Epithelial cell of prostate (primary cell): ENCODE measurements at places on chromosomes 12 and 14.

- DNase-seq = no peak
Observed at GRCh38 chr12:114392909-114393308, 13.0 kb downstream of the TBX5 start.

- no peak for DNase-seq
Observed at GRCh38 chr12:1766110-1766509, 54.3 kb upstream of the LRTM2 start.

DNA sequence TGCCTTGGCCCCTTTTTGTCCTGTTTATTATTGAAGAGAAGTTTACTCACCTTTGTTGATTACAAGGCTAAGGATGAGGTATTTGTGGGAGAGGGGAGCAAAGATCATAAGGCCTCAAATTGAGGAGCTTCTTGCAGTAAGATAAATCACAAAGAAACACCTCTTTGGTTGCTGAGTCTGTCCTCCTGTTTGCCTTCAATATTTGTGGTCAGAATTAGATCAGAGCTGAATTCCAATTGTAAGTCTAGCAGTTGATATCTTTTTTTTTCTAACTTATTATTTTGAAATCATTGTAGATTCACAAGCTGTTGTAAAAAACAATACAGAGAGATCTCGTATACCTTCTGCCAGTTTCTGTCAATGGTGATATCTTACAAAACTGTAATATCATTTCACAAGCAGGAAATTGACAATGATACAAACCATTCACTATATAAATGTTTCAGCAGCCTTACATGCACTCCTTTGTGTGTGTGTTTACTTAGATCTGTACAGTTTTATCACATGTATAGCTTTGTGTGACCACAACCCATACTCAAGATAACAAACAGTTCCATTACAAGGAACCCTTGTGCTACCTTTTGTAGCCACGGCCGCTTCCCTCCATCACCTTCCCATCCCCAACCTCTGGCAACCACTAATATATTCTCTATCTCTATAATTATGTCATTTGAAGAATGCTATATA is 97.4 kb downstream of the KICS2 start:
- no peak for DNase-seq

DNA sequence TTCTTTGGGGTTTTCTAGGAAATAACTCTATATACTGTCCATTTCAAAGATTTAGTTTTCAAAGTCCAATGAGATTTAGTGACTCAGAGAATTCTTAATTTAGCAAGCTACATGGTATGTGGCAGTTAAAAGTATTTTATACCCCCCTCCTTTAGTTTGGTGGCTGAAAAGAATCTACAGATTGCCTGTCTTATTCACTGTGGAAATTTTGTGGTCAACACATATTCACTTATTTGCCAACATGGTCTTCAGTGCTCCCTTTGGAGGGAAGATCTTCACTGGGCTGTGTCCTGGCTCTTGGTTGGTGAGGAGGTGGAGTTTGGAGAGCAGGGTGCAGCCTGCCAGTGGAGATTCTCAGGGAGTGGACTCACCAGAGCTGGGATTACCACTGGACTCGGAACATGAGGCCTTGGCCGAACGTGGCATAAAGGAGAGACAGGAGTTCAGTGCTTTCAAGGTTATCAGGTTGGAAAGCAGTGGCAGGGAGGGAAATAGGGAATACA is 39.8 kb downstream of the SAMD4A start:
- DNase-seq = no peak

DNA sequence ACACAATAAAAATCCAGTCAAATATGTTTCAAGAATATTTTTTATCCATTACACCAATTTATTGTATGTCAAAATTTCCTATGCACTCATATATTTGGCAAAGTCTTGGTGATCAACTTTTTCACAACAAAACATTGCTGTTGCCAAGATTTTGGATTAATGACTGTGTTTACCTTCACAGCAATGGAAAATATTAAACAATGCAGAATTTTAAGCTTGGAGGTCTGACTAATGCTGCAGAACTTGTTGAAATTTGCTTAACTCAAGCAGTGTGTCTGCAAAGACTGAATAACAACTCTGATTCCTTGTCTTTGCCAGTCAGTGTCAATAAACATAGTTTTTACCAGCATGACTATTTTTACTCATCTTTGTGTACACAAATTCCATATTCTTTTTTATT is 336.4 kb downstream of the CCER1 start:
- DNase-seq = peak; percentile 54

- DNase-seq = no peak
Observed at GRCh38 chr14:95134304-95134933, 22.9 kb downstream of the DICER1 start.

DNA sequence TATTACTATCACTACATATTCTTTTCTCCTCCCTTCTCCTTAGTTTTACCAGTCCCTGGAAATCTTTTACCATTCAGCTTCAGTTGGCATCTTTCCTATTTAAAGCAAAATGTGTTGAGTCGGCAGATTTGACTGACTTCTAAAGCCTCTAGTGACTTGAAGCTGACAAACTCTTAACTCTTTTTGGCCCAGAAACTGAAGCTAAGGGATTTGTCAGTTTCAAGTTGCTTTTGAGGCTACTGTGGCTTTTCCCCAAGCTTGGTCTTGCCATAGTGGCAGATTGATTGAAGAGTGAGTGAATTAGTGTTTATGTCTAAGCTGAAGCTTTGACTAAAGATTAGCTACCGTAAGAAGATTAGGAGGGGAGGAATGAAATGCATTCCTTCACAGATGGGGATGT is 104.0 kb downstream of the ETNK1 start:
- DNase-seq = no peak

DNA sequence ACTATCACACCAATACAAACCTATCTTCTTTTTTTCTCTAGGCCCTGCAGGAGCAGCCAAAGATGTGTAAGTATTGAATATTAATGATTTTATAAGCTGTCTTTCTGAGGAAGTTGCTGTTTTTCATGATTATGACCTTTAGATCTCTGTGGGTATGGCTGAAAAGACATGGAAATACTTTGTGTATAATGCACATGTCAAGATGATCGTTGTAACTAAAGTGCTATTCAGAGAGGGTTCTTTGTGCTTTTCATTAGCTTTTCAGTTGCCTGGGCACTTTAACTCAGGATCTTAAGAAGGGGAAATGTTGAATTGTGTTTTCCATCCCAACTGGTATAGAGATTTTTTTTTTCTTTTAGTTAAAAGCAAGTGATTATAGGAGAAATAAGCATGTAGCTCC is 18.1 kb downstream of the C12orf75 start:
- no peak for DNase-seq

DNA sequence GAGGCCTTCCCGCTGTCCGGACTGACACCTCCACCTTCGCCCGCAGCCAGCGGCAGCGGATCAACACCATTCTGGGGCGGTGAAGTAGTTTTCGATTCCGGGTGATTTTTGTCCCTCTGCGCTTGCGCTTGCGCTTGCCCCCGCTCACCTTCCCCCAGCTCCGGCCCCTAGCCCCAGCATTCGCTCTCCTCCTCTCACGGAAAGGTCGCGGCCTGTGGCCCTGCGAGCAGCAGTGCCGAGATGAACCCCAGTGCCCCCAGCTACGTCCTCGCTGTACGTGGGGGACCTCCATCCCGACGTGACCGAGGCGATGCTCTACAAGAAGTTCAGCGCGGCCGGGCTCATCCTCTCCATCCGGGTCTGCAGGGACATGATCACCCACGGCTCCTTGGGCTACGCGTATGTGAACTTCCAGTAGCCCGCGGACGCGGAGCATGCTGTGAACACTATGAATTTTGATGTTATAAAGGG is 22.7 kb upstream of the SRGAP1 start:
- DNase-seq = no peak

DNA sequence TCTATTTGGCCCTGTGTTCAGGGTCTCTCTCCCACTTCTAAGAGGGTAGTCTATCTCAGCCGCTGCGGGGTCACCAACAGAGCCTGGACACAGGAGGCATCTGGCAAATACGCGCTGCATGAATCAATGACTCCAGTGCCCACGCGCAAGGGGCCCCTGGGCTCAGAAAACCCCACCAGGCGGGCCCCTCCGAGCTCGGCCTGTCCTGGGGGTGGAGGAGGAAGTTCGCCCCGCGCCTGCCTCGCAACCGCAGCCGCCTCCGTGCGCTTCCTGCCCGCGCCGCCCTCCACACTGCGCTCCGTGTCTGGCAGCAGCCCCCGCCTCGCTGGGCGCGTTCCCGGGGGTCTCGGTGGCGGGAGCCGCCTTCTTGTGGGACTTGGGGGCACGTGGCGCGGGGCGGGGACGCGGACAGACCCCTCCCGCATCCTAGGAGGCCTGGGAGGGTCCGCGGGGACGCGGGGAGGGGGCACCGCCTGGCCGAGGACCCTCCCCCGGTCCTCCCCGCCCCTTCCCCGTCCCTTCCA is 811 bp upstream of the FBRSL1 start:
- DNase-seq = no peak

DNA sequence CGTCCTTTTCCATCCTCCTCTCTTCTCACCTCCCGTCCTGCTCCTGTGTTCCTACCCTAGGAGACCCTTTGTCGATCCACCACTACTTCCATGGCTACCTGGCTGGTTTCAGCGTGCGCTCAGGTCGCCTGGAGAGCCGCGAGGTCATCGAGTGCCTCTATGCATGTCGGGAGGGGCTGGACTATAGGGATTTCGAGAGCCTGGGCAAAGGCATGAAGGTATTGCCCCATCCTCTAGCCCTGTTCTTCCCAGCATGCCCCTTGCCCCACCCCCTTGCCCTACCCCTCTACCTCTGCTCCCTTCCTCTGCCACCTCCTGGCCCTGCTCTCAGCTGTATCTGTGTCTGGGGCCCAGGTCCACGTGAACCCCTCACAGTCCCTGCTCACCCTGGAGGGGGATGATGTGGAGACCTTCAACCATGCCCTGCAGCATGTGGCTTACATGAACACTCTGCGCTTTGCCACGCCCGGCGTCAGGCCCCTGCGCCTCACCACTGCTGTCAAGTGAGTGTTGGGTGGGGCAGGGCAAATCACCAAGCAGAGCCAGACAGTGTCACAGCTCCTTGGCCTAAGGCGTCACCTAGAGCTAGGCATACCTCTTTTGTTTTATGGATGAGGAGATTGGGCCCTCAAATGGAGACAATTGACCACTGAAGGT is 12.8 kb downstream of the CLSTN3 start:
- no peak for DNase-seq

DNA sequence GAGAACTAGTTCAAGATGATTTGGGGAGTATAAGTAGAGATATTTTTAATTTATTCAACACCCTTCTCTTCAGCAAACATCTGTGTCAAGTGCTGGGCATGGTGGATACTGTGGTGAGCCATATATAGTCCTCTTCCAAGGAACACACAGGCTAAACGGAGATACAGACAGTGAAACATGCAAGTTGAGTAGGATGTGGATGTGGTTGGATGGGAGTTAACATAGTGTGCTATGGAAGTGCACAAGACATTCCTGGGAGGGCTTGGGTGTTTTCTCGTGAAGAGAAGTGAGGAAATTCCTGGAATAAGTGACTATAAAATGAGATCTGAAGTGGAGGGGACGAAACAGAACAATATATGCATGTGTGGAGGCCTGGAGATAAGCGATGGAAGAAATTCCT is 181.1 kb upstream of the NPAS3 start:
- DNase-seq = no peak

DNA sequence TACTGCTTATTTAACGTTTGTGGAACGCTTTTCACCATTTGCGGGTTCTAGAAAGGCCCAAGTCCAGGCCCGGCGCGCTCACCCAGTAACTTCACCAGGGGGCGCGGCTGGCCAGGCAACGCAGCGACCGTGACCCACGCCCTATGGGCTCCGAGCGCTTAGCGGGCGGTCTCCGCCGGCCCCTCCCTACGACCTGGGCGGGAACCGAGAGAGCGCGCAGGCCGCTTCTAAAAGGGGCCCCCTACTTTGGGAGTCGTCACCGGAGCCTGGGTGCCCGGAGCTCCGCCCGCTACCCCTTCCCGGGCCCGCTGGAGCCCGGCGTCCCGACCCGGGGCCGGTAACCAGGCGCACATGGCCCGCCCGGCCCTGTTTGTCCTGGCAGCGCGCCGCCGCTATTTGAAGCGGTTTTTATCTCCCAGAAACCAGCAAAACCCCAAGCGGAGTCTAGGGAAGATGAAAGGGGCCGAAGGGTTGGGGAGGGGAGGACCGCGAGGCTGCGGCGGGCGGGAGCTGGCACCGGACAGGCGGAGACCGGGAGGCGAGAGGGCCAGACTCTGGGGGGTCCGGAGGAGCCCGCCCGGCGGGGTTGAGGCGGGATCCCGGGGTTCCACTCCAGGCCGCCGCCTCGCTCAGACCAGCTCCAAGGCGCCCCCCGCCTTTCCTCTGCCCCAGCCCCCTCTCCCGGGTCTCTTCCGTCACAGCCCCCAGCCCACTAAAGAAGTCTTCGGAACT is 3.5 kb upstream of the AAAS start:
- no peak for DNase-seq

DNA sequence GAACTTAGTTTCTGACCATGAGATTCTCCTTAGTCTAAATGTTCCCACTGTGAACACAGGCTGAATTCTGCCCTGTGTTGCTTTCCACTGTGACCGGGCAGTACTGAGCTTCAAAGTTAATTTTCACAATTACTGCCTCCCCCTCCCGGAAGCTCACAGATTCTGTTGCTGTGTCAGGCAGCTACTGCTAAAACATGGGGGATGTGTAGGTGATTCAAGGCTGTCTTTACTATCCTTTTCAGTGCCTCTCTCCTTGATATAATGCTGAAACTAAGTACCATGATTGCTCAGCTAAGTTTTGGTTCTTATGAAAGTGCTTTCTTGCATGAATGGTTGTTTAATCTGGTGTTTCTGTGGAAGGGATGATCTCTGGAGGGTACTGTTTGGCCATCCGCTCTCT is 428.3 kb upstream of the NOVA1 start:
- DNase-seq = no peak

DNA sequence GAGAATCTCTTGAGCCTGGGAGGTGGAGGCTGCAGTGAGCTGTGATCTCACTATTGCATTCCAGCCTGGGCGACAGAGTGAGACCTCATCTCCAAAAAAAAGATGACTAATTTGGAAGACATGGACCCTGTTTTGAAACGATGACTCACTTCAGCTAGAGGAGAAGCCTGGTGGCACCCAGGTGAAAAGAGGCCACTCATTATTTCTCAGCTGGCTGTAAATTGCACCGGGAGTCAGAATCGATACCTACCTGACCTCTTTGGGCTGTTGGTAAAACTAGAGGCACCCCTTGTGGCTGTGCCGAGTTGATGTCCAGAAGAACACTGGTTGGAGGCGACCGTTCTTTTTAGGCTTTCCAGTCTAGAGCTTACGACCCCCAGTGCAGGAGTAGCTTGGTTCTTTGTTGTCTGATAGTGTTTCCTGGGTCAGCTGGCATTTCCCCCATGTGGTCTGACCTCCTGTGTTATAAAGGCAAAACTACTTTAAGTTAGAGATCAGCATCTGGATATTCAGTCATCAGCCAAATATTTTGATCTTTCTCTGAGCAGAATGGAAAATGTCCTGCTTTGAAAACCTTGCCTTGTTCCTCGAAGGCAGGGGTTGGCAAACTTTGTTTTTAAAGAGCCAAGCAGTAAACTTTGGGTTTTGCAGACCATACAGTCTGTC is 93.2 kb downstream of the CHST11 start:
- DNase-seq = no peak

DNA sequence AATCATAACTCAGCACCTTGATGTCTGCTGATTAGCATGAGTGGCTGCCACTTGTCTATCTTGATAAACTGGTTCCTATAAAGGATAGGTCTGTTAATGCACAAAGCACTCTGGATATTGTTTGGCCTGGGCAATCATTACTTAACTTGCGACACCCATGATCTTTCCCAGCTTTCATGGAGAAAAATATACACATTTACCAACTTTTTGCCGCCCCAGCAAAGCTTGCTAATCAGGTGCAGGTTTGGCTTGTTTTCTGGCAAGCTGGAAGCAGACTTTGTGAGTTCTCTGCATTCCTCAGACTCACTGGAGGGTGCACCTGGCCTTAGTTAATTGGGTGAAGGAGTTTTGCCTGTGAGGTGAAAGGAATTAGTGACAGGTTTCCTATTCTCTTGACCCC is 1126.4 kb upstream of the FLRT2 start:
- DNase-seq = no peak
